ENCODE measurements at places on chromosomes 12 and 14.

GRCh38 chr12:87283111-87283510 lies 746.1 kb downstream of the C12orf50 start:
- DNase-seq = no peak

GRCh38 chr14:69917287-69917686 lies 38.1 kb downstream of the SMOC1 start:
- no peak for DNase-seq

DNA sequence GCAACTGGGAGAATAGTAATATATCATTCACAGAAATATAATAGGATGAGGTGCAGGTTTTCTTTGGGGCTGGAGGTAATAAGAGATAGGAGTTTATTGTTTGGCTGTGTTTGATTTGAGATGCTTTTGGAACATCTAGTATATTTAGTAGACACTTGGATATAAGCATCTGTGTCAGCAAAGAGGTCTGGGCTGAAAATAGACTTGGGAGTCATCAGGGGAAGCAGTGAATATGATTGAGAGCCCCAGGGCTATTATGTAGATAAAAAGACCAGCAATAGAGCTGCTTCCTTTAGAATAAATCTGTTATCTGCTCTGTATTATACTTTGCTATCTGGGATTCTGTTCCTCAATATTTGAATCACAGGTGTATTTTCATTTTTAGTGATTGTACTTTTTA lies 36.6 kb downstream of the SPATA7 start:
- DNase-seq = no peak

DNA sequence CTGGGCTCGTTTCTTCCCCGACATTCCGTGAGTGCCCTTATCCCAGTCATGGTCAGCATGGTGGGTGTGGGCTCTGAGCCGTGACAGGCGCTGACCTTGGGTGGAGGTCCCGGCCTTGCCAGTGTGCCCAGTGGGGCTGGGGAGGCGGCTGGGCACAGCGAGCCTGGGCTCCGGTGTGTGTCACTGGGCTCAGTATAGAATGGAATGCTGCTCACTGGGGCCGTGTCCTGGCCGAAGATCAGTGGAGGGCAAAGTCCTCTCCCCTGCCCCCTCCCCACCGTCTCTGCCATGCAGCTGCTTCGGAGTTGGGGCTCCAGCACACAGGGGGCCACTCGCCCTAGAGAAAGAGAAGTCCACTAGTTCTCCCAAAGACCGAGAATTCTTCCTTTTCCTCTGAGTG lies 164.4 kb downstream of the TSPAN9 start:
- DNase-seq = no peak

- peak; percentile 19 for DNase-seq
These were observed 8.0 kb upstream of the SLC17A8 start for GRCh38 chr12:100348657-100349454.

GRCh38 chr12:107057071-107057834 lies 36.1 kb downstream of the CRY1 start:
- DNase-seq = no peak

DNA sequence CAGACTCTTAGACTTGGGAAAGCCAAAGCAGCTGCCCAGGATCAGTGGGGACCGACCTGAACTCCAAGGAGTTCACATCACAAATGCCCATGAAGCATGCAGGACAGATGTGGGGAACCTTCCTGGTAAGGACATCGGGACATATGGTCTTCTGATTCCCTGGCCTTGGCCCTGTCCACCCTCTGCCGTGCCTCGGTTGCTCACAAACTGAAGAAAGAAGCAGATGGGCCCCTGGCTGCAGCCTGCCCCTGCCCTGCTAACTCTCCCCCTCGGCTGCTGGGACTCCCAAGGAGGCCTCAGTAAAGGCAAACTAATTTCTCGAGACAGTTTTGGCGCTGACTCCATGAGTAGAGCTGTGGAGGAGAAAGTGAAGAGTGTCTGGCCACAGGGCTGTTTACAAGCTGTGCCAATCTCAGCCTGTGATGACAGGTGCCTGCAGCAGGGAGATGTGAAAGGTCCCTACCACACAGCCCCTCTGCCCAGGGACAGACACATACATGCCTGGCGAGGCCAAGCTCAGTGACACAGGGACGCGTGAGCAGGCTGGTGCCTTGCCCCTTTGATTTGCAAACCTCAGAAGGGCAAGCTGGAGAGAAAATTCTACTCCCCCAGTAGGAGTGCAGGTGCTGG lies 48.6 kb downstream of the ISCA2 start:
- DNase-seq = no peak

DNA sequence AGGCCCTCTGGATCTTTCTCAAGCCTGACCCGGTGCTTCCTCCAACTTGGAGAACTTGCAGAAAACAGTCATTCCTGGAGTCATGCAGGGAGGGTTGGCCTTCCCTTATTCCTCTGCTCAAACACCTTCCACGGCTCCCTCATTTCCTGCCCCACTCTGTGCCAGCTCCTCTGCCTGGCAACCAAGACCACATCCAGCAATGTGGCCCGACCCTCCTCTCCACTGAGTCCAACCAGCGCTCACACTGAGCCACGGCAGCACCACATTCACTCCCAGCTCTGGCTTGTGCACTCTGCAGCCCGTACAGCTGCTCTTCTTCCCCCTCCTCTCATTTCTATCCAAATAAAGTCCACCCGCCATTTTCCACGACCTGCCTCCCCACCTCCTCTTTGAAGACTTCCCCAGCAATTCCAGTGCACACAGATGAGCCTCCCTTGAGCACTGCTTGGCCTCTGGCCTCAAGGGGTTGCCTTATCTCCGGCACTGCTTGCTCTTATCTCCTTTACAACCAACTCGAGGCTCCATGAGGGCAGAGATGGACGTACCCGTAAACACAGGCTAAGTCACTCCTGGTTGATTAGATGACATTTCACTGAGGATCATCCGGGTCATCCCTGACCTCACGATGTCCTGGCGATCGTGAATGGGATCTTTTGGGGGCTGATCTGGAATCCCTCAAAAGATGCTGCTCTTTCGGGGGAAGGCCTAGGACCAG lies 5.4 kb downstream of the PGF start:
- no peak for DNase-seq

DNA sequence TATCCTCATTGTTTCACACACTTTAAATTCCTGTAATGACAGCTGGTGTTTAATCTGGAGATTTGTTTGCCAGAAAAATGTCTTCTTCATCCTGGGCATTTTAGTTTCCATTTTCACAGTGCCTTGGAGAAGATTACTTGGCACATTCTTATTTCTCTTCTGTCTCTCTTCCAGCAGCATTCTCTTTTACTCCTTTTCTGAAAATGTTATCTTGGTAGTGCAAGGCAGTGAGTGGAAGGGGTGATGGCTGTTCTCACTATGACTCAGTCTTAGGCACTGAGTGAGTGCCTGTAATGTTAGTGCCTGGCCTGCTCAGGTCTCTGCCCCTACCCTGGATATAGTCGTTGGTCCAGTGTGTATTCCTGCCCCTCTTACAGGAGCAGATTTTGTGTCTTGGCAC lies 13.1 kb downstream of the CLECL1 start:
- DNase-seq = no peak

DNA sequence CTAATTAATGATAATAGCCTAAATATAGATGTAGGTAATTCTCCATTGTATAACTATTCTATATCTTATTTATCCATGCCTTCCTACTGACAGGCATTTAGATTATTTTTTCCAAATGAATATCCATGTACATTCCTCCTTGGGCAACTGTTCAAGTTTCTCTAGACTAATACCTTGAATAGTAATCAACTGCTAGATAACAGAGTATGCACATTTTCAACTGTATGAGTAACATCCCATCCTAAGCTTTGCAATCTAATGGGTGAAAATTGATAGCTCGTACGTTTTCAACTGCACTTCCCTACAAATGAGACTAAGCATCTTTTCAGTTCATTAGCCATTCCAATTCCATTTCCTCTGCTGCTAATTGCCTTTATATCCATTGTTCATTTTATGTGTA lies 37.0 kb downstream of the YAF2 start:
- no peak for DNase-seq

GRCh38 chr12:334125-334524 lies 55.0 kb downstream of the KDM5A start:
- no peak for DNase-seq

DNA sequence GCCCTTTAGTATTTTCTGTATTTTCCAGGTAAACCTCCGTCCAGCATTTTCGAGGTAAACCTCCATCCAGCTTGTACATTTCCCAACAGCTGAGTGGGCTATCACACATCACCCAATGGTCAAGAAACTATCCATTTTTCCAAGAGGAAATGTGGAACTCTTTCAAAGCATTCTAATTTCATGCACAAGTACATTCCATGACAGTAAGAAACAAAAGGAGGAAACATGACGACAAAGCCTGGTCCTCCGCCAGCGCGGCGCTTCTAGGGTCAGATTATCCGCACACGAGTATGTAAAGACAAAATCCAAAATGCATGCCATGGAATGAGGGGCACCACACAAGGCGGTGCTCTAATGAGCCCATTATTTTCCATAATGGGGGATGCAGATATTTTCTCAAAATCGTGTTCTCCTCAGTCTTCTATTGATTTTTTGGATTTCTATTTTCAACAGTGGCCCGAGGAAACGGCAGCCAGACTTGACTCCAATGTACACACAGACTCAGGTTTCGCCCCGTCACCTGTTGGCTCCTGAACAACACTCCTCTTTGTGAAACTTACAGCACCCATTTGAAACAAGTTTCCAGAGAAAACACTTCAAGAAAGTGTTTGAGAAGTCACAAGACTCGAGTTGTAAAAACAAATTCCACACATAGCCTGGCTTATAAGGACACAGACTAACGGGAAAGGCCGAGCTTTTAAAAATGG lies 107.4 kb downstream of the PRICKLE1 start:
- DNase-seq = no peak

DNA sequence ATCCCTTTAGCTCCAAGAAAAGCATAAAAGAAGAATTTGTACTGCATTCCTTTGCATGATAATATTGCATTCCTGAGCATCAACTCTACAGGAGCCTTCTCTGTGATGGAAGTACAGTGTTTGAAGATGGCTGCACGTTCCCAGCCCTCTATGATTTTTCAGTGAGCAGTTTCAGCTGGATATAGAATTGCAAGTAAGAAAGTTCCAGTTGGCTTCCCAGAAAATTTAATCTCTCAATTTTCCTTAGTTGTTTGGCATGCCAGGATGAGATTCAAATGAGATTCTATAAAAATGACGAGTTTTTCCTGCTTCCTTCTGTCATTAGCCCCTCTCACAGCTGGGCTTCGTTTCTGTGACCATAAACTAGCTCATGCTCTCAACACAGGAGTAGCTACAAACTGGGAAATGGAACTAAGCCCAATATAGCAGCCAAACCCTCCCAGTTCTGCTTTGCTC lies 109.9 kb downstream of the TTC8 start:
- DNase-seq = no peak

- no peak for DNase-seq
These were observed 21.3 kb downstream of the DCAF4 start for GRCh38 chr14:72947366-72948160.

GRCh38 chr14:103391048-103391447 lies 5.8 kb downstream of the MARK3 start:
- no peak for DNase-seq

GRCh38 chr12:55743406-55744339 lies 751 bp downstream of the GDF11 start:
- DNase-seq = no peak

- no peak for DNase-seq
These were observed 3.9 kb downstream of the NACA start for GRCh38 chr12:56721216-56721615.

GRCh38 chr12:57459750-57460467 lies at the start of gene GLI1:
GLI1 (plus strand) TSS chr12:57459785; CDS start chr12:57463692, 3,907 bp downstream.
- no peak for DNase-seq

GRCh38 chr12:61111218-61111617 lies 1149.0 kb upstream of the USP15 start:
- no peak for DNase-seq

GRCh38 chr12:131923260-131923659 lies 5.8 kb upstream of the PUS1 start:
- DNase-seq = no peak

- DNase-seq = no peak
These were observed 23.5 kb upstream of the CPM start for GRCh38 chr12:68956466-68956865.

- no peak for DNase-seq
These were observed 131.2 kb downstream of the SNAPC1 start for GRCh38 chr14:61893371-61893940.

DNA sequence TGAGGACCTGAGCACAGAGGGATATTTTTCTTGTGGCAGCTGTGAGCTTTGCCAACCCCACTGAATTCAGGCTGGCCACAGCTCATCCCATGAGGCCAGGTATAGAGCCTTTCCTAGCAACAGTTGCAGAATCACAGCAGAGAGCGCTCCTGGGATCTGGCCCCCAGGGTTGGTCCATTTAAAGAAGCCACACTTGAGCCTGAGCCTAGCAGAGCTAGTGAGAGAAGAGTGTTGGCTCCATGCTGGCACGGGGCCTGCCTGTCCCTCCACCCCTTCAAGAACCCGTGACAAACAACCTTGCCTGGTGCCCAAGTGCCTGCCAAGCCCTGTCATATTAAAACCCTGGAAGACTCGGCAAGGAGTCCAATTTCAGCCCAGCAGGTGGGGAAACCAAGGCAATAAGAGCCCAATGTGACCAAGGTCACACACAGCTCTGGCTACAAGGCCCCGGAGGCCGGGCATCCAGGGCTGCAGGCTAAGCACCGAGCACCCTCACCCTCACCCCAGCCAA lies 91.6 kb downstream of the LRRC74A start:
- DNase-seq = no peak

DNA sequence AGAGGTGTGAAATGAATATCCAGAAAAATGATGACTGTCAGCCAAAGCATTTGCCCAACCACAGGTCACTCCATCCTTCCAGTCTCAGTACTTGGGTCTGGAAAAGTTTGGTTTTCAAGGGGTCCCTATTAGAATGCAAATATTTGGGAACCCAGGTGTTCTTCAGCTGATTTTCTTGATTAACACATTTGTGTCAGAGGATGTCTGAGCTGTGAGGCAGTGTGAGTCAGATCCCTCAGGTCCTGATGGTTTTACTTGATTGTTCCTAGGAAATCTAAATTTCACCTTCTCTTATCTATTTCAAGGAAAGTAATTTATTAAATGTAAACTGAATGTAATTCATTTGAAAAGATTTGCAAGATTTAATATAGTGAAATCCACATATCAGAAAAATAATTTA lies 71.5 kb downstream of the SSPN start:
- no peak for DNase-seq
